ENCODE measurements at places on chromosomes 12 and 14.

- no peak for DNase-seq
Measured at GRCh38 chr12:71691504-71692129, 5.7 kb downstream of the TMEM19 start.

GRCh38 chr14:85333313-85333712 lies 196.6 kb upstream of the FLRT2 start:
- no peak for DNase-seq

GRCh38 chr12:79274501-79275064 lies 410.0 kb downstream of the SYT1 start:
- DNase-seq, result no peak

- no peak for DNase-seq
Measured at GRCh38 chr14:72618424-72618823, 275.5 kb downstream of the DPF3 start.

DNA sequence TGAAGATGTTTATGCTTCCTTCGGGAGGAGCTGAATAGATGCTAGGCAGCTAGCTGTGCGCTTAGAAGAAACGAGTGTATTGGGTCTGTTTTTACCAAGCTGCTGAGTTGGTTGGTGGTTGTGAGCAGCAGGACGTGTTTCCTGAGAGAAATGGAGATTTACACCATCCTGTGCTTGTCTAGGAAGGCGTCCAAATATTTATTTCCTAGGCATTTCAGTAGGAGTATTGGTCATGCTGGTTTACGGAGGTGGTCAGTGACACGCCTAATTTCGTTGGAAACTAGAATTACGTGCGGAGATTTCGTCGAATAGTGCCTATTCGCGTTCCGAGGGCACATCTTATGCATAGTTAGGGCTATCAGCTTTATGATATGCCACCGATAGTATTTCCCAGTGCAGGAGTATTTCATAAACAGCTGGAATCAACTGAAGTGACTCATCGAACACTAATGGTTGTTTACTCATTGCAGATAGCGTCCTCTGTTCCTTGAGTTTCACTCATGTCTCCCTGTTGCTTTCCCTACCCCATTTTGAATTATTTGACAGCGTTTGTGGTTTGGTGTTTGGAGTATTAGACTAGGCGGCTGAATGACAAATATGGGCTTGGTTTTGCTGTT lies 780 bp downstream of the TBC1D15 start:
- no peak for DNase-seq

GRCh38 chr14:68703093-68703492 lies 89.8 kb downstream of the ZFP36L1 start:
- DNase-seq, result no peak

- DNase-seq, result no peak
Measured at GRCh38 chr14:101118746-101119591, 215.4 kb upstream of the RTL1 start.

GRCh38 chr14:77022236-77022852 lies 6.2 kb downstream of the IRF2BPL start:
- DNase-seq, result no peak

DNA sequence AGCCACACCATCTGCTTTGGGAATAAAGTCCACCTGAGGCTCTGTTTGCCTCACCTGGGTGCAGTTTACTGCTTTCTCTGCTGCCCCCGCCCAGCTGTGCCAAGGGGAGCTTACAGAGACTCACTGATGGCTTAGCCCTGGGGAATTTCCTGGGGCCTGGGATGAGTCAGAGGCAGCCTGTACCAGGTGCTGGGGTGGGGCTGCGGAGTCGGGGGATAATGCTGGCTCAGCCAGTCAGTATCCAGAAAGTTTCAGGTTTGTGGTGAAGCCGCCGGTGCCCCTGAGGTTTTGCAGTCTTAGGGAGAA lies 22.3 kb downstream of the PLEKHG3 start:
- peak; percentile 39 for DNase-seq

- DNase-seq, result no peak
Measured at GRCh38 chr14:68671909-68672308, 121.0 kb downstream of the ZFP36L1 start.

DNA sequence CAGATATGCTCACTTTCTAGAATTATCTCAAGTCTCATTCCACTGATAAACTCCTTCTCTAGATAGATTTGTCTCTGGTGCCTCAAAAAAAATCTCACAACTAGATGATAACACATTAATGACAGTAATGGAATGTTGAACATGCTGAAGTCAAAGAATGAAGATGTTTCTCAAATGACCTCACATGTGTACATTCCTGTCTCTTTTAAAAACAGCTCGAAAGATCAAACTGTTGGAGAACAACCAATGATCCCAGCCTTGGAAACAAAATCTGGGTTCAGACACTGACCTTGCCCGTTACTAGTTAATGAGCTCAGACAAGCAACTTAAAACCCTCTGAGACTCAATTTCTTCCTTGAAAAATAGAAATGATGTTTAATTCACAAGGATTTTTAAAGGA lies 44.7 kb upstream of the KCNJ8 start:
- no peak for DNase-seq

- no peak for DNase-seq
Measured at GRCh38 chr14:33967138-33967537, 16.3 kb upstream of the EGLN3 start.

GRCh38 chr14:46574221-46574977 lies 77.2 kb downstream of the RPL10L start:
- DNase-seq, result no peak

DNA sequence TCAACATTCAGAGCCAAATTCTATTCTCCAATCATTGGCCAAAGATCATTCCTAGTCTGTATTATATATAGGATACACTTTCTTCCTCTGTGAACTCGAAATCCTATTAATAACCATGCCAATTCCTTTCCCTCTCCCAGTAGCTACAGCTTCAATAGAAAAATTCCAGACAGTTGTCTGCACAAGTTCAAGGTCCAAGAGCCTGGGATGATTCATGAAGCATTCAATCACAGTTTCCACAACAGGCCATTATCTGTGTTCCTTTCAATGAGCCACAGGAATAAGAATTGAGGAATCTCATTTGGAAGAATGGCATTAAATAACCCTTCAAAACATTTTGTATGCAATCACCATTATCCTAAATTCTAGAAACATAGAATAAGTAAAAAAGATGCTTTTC lies 437.4 kb downstream of the RMST start:
- DNase-seq, result no peak

DNA sequence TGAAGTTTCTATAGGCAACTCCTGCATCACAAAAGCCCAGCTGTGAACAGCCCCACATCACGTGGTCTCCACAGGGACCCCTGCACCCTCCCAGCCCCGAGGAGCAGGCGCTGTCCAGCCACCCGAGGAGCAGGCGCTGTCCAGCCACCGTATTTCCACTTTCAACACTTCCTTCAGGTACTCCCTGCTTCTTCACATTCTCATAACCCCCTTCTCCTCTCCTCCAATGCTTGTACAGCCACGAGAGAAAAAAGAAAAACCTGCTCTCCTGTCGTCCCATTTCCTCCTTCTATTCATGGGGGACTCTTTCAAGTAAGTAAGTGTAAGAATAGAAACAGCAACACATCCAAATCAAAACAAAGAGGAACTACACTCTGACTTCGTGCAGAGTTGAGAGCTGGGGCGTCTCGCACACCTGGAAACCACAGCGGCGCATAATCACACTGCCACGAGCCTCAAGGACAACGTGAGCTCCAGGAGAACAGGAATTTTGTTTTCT lies 11.9 kb downstream of the CDC42BPB start:
- no peak for DNase-seq

GRCh38 chr12:24270965-24271364 lies 321.5 kb upstream of the SOX5 start:
- no peak for DNase-seq

GRCh38 chr14:93944348-93945069 lies 17.4 kb downstream of the FAM181A start:
- no peak for DNase-seq

GRCh38 chr12:124442772-124443445 lies 124.5 kb downstream of the NCOR2 start:
- no peak for DNase-seq

DNA sequence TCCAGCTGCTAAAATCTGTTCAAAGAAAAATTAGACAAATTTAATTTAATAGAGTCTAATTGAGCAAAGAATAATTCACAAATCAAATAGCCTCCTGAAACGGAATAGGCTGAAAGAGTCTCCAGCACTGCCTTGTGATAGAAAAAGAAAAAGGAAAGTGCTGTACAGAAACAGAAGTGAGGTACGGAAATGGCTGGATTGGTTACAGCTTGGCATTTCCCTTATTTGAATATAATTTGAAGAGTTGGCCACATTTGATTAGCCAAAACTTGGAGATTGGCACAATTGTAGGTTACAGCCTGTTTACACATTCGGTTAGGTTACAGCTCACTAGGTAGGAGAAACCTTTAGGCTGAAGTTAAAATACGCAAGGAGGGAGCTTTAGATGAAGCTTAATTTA lies 24.8 kb upstream of the PCED1B start:
- no peak for DNase-seq

DNA sequence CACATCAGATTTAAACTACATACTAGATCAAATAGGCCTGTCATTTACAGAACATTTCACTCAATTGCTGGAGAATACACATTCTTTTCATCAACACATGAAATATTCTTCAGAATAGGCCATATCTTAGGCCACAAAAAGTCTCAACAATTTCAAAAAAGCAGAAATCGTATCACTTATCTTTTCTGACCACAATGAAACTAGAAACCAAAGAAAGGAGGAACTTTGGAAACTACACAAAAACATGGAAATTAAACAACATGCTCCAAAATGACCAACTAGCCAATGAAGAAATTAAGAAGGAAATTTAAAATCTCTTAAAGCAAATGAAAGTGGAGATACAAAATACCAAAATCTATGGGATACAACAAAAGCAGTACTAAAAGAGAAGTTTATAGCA lies 35.1 kb downstream of the PARP11 start:
- no peak for DNase-seq

GRCh38 chr12:47316609-47317049 lies 236.9 kb upstream of the AMIGO2 start:
- no peak for DNase-seq

DNA sequence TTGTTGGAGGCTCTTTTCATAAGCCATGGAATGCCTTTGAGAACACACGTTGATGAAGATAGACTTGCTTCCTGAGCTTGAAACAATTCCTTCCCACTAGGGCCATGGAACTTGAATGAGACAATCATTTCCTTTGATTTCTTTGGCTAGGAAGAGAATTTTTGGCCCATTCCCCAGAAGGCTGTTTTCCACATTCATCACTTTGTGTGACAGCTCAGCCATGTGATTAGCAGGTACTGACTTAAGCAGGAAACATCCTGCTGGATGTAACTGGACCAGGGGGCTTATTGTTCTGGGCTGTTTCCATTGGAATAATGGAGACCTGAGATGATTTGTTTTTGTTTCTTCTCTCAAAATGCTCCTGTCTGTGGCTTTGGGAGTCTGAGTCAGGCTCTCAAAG lies 469.8 kb upstream of the SEL1L start:
- no peak for DNase-seq

- no peak for DNase-seq
Measured at GRCh38 chr12:66232263-66232662, 43.2 kb downstream of the IRAK3 start.

DNA sequence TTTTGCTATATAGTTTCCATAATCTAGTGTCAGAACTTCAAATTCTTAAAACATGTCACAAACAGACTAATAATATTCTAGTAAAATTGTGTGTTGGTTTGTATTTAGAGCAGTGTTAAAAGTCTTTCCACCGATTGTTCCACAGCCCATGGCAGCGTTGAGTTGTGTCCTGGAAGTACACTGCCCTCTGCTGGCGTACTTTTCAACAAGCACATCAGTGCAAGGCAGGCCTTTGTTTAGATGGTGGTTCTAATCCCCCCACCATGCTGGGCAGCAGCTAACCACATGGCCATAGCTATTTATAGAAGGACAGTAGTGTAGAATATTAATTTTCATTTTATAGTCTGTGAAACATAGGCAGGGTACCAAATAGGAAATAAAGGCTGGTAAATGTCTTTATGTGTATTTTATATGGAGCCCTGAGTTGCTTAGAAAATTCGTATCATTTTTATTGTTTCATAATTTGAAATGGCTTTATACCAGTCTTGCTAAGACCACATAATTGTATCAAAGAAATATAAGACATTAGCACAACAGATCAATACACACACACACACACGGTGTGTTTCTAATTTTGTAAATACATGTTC lies 235.4 kb downstream of the SEC23A start:
- peak; percentile 36 for DNase-seq

- DNase-seq, result no peak
Measured at GRCh38 chr12:108814462-108815211, 42.7 kb downstream of the SSH1 start.

- DNase-seq, result no peak
Measured at GRCh38 chr12:128729628-128730121, 94.1 kb downstream of the SLC15A4 start.

DNA sequence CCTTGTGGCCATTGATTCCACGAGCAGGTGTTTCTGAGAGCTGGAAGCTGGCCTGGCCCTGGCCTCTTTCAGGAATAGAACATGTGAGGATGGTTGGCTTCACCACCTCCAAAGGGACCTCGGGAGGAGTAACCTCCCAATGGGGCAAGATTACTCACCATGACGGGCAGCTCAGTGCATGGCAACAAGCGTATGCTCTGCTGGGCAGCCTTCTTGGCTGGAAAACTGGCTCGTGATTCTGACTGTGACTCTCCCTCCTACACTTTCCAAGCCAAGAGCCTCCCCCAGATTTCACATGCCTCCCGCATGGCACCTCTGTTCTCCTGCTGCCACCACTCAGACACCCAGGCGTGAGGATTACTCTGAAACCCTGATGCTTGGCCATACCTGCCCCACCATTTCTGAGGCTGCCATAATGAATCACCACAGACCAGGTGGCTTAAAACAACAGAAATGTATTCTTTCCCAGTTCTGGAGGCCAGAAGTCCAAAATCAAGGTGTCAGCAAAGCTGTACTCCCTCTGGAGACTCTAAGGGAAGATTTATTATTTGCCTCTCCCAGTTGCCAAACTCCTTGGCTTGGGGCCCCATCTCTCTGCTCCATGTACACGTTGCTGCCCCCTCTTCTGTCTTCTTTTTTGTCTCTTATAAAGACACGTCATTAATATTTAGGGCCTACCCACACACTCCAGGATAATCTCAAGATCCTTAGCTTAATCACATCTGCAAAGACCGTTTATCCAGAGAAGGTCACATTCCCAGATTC lies 215.9 kb downstream of the CHST11 start:
- no peak for DNase-seq
